ENCODE measurements at places on chromosomes 1 and 21.

DNA sequence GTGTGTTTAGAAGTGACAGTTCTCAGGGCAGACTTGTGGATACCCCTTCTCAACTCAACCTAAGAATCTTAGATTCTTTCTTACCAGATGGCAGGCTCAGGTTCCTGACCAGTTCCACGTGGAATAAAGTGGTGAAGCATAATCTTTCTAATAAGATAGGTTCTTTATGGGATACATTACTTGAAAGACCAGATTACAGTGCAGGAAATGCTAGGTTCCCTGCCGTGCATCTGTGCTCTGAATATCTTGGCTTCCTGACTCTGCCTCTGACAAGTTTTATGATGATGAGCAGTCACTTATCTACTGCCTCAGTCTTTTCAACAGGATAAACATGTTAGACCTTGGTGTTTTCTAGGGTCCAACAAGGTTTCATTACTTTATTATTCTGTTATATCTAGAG, 207.9 kb upstream of the CACYBP start:
- DNase-seq, result no peak

GRCh38 chr1:218667781-218668516, 322.8 kb downstream of the TGFB2 start:
- DNase-seq, result no peak

DNA sequence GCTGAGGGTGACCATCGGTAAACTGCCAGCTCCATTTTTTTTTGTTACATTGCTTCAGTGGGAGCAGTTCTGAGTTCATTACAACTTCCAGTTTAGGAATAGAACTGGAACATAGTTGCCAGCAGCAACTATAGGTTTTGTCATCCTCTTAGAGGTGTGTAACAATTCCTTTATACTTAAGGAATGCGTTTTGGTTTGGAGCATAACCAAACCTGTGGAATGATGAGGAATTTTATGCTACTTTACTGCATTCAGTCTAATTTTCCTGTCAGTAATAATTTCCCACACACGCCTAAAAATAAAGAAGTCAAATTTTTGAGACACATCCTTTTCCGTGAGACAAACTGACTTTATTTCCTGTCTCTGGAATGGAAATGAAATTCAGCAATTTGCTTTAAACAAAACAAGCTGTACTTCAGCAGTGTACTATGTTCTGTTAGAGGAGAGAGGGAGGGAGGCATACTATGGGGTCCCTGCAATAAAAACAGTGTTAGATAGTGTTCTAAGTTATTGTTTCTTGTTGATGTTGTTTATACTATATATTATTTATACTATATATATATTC, 4.8 kb upstream of the AMPD1 start:
- DNase-seq, result no peak

DNA sequence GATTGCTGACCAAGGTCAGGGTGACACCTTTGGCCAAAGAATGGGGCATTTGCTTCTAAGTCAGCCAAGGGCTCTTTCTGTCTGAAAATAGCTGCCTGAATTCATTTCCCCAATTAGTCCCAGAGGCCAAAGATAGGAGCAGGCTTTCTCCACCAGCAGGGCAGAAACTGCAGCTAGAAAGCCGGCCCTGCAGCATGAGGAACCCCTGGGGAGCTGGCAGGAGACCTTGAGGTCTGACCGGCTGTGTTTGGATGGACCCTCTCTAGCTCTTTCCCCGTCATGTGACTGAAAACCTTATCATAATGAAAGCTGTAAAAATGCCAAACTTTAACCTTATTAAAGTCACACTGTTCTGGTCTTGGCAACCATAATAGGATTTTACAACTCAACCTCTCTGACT, 93.4 kb downstream of the CD58 start:
- no peak for DNase-seq

DNA sequence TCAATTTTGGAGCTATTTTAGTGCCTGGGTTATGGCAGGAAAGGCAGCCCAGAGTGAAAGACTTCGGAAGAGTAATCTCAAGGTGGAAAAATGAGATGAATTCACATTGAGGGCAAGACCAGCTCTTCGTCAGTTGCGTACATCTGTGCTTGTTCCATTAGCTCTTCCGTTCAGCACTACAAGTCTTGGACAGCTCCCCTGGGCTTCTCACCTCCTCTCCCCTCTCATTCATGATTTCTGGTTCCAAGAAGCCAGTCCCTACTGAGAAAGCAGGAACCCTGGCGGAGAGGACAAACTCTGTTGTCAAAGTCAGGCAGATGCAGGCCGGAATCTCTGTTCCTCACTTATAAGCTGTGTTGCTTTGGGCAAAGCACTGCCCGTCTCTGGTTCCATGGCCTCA, 76.5 kb downstream of the ACTL8 start:
- DNase-seq, result no peak

DNA sequence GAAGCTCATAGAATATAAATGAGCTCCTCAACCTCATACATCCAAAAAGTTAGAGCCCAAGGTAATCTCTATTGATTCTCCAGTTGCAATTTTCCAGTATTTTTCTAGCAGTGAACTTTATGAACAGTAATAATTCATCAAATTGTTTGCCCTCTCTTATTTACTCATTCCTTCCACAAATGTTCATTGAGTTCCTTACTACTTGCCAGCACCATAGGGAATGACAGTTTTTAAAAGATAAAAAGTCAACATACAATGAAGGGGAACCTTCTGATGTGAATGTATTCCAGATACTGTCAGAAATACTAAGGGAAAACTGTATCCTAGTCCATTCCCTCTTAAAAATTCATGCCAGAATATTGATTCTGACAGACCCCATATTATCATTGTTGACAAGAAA, 277.0 kb upstream of the C1orf87 start:
- no peak for DNase-seq

DNA sequence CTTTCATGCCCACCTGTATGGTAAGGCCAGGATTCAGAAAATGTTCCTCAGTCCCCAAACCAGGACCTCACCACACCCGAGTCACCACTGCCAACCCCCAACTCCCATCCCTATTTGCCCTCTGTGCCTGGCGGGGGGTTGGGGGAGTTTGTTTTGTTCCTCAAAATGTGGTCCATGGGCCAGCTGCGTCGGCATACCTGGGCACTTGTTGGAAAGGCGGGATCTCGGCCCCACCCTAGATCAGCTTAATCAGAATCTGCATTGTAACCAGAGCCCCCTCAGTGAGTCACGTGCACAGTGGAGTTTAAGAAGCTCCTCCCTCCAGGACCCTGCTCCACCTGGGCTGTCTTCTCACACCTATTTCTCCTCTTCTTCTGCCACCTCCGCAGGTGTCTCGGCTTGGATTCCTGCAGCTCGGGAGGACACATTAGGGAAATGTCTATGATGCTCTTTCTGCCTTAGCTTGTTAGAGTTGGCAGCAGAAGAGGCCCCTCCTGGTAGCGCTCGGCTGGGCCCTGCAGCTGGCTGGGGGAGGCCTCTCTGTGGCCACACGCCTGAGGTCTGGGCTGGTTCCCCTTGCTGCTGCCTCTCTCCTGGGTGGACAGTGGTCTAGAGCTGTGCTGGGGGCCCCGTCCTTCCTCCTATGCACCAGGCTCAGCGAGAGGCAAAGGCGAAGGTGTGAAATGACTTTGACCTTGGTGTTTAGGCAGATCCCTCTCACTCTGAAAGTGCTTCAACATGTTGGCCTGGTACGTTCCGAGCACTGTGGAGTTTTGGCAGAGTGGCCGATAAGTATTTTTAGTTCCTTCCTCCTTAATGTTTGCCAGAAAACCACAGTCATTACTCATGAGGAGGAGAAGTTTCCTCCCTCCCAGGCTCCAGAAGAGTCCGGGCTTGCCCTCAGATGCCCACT, 41.8 kb upstream of the CAMTA1 start:
- DNase-seq, result peak; percentile 86

DNA sequence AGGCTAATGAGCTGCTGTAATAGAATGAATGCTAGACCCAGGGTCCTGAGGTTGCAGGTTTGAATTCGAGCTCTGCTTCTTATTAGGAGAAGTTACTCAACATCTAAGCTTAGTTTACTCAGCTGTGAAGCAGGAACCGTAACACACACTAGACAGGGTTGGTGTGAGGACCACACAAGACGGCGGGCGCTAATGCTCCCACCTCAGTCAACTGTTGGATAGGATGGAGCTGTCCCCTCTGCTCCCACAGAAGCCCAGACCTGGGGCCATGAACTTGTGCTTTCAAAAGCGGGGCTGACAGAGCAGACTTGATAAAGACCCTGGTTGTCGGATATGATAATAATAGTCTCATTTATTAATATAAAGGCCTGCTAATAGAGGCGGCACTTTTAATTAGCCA, 98.4 kb upstream of the CD34 start:
- DNase-seq, result no peak

DNA sequence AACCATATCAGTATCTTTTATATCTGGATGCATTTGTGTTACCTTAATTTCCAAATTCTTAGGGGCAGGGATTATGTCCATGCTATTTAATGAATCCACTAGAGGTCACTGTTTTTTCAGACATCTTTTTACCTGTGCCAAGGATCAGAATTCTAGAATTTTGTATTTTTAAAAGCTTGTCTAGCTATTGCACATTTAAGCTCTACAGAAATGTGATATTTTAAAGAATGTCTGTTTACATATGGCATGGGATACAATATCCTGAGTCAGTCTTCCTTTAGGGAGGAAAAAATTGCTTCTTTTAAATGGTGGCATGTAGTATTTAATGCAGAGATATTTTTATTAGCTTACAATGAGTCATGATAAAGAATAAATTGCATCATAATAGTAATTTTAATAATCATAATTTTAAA, 11.3 kb downstream of the RPAP2 start:
- DNase-seq, result no peak

GRCh38 chr1:20366463-20367115, 75.9 kb downstream of the VWA5B1 start:
- no peak for DNase-seq

DNA sequence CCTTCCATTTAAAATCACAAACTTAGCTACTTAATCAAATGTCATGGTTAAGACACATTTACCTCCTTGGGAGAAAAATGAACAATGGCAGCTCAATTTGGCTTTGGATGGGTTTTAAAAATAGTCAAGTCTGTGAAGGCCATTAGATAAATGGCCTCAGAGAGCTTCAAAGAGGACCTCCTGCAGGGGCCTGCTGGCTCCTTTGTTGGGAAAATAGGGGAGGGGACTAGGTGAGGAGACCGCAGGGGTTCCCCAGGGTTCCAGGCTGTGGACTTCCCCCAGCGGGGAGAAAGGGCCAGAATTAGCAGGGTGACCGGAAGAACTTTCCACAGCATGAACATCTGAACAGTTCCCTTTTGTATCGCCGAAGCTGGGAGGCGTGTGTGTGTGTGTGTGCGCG, 3.4 kb upstream of the AJAP1 start:
- no peak for DNase-seq

DNA sequence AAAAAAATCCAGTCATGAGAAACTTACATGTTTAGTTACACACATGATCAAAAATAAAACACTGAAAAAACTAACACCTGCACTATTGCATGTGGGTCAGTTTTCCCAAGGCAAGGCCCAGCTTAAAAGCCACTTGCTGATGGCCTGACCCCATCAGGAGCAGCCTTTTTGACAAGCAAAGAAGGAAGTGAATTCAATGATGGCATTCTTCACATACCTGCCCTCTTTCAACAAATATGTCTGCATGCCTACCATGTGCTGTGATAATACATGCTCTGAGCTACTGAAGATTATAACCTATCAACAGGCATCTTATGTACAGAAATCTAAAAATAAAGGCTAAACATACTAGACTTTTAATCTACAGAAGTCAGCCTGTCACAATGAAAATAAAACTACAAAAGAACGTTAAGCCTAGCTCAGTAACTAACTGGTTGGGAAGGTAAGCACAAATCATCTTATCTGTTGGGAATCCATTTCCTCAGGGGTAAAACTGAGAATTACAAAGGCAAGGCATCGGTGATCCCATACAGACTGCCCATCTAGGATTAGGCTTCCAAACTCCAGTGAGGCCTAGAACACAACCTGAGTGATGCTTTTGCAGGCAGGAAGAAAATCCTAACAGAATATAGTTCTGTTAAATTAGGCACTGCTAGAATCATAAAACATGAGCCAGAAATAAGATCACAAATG, 14.5 kb downstream of the SORT1 start:
- no peak for DNase-seq

- DNase-seq, result no peak
Measured at GRCh38 chr1:48207131-48207530, 15.4 kb upstream of the SLC5A9 start.

DNA sequence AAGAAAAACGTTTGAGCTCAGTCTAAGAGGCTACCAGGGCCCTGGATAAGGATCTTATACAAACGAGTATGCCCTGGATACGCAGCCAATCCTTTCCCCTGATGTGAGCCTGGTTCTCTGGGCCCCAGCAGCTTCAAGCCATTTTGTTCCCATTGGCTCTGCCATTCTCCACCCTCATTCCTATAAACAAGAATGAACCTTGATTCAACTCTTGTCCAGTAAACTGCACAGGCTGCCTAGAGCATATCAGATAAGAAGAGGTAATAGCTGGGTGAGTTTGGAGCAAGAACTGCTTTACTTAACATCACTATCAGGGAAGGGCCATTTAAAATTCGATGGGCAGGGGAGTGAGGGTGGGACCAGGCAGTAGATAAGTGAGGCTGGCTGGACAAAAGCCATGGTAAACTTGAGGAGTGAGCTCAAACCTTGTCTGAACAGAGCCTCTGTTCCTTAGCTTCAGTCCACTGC, 11.3 kb downstream of the BTG2 start:
- no peak for DNase-seq

- DNase-seq, result no peak
Measured at GRCh38 chr1:193342811-193343210, 156.4 kb upstream of the B3GALT2 start.

DNA sequence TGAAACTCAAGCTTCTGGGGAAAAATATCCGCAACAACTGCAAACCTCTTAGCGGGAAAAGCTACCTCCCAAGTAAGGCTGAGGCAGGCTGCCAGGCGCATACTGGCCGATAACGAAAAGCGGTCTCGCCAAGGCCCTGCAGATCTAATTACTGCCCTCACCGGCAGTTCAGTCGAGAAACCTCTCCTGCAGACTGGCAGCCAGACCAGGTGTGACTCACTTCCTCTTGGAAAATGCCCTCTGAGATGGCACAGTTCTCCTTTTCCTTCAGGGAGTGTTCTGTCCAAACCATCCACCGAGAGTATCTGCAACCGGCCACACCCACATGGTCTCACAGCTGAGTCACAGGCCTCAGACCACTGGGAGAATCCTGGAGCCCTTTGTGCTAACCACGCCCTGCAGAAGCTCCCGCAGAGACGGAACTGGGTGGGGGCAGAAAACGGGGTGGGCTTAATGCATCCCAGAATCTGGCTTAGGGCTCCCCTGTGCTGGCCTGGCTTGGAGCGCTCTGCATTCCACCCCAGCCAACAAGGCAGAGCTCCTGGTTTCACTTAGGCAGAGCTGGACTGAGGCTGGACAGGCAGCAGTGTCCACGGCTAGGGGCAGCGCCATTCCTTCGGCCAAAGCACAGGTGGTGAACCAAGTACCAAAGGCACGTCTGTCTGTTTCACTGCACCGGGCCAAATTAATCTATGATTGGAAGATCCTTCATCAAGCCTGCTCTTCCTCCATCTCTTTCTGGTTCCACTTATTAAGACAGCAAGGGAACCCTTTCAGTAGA, 1.2 kb downstream of the S100A10 start:
- no peak for DNase-seq

DNA sequence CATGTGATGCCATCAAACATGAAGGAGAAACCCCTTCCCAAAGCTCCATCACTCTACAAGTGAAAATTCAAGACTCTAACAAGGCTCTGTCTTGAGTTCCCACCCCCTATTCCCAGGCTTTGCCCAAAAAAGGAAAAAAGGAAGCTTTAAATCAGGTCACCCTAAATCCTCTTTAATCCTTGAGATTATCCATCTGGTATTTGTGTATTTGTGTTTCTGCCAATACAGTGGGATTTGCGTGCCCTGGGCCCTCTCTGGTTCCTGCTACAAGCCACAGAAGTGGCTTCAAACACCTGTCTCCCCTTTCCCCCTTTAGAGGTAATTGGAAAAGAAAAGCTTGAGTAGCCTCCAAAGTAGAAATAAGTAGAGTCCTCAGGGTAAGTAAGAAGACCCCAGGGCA, 120.4 kb downstream of the EDEM3 start:
- no peak for DNase-seq

All from GDM1 (cell line).